Substantia nigra (tissue), 51 donors: ENCODE measurements at places on chromosomes 6 and 20.

DNA sequence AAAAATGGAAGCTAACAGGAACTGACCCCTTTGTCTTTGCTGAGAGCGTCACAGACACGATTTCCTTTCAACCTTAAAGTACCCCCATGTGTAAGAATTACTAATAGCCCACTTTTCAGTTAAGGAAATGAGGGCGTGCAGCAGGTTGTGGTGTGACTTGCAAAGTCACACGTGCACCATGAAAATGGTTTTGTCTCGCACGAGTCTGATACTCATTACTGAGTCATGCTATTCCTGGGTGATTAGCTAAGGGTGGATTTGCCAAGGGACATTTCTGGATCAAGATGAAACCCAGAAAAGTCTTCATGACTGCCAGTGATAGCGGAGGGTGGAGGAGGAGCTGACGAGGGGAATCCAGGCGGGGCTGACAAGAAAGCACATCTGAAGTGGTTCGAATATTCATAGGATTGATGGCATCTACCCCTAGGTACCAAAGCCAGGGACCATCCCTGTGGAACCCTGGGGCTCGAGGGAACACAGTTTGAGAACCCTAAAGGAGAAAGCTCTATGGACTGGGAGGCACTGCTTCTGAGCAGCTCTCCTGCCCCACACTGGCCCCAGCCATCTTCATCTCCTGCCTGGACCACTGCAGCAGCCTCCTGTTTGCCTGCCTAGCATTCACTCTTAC is 12.1 kb upstream of the NFATC2 start:
- no peak for DNase-seq

DNA sequence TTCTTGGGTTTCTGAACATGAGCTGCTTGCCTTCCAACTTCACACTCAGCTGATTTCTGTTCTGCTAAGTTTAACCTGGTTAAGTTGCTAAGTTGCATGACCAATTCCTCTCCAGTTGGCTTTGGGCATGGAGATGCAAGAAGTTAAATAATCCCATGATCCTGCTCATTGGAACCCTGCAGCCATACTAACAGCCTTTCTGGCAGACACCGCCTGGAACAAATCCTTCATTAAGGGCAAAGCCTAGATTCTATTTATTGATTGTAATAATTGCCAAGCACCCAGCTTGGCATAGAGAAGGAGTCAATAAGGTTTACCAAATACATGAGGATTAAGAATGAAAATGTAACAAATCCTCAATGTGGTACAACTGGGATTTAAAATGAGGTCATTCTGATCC is 742.4 kb upstream of the CHD6 start:
- DNase-seq, result no peak

- DNase-seq, result no peak
These were observed 7.3 kb upstream of the SIRPG start for GRCh38 chr20:1664911-1665310.

GRCh38 chr20:31638317-31638716 is 605 bp downstream of the COX4I2 start:
- DNase-seq, result no peak

DNA sequence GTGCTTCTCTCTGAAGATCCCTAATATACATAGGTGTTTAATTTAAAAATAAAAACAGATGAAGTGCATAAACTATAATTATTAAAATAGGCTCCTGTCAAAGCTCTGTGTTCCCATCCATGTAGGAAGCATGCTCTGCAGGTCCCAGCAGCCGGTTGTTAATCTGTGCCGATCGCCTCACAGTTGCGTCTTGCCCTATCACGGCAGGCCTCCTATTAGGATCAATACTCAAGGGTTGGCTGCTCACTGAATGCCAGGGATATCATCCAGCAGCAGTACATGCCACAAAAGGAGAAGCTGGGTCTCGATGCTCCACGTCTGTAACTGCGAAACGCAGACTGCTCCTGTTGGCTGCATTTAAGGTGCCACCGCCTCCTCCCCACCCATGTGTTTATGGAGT is 369.8 kb downstream of the CDH4 start:
- no peak for DNase-seq

GRCh38 chr6:142907544-142907943 is 37.4 kb downstream of the HIVEP2 start:
- DNase-seq, result no peak

- no peak for DNase-seq
These were observed 298.9 kb downstream of the TFAP2C start for GRCh38 chr20:56928007-56928406.

- no peak for DNase-seq
These were observed 105.2 kb downstream of the MAP7 start for GRCh38 chr6:136445063-136445462.

DNA sequence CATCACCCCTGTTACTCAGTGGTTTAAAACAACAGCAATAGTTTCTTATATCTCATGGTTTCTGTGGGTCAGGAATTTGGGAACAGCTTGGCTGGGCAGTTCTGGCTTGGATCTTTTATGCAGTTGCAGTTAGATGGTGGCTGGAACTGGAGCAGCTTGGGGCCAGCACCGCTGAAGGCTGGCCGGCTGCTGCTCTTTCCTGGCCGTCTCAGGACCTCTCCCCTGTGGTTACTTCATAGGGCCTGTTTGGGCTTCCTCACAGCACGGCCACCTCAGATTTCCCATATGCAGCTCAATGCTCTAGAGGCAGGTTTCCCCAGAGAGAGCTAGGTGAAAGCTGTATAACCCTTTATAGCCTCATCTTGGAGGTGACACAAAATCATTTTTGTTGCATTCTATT is 15.6 kb downstream of the PKIG start:
- no peak for DNase-seq

DNA sequence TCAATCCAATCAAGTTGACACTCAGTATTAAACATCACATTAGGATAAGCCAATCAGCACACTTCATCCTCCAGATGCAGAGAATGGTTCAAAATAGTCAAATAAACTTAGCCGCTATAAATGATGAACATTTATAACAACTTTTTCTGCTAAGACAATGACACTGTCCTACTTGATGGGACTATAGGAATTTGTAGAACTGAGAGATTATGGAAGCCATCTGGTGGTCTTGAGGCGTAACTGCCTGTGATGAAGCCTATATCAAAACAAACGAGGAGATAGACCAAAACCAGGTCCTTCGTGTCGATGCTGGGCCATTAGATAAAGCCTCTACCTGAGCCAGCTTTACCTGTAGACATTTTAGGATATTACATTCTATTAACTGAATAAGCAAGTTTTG is 631.1 kb downstream of the COL12A1 start:
- no peak for DNase-seq

DNA sequence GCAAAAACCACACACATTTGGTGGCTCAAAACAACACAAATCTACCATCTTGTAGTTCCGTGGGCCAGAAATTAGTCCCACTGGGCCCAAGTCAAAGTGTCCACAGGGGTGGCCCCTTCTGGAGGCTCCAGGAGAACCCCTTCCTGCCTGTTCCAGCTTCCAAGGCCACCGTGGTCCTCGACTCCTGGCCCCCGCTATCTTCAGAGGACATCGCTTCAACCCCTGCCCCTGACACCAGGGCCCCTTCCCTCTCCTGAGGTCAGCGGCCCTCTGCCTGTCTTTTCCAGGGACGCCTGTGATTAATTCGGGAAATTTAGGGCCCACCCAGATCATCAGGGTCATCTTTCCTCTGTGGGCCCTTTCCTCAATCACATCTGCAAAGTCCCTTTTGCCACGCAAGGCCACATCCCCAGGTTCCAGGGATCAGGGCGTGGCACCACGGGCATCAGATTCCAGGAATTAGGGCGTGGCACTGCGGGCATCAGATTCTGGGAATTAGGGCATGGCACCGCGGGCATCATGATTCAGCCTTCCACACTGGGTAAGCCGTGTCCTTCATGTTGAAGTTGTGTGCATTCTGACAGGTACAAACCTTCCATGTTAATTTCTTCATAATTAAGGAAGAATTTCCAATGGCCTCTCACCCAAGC is 59.9 kb upstream of the SMOC2 start:
- DNase-seq, result no peak

GRCh38 chr20:48019496-48019895 is 234.2 kb upstream of the SULF2 start:
- DNase-seq, result no peak

DNA sequence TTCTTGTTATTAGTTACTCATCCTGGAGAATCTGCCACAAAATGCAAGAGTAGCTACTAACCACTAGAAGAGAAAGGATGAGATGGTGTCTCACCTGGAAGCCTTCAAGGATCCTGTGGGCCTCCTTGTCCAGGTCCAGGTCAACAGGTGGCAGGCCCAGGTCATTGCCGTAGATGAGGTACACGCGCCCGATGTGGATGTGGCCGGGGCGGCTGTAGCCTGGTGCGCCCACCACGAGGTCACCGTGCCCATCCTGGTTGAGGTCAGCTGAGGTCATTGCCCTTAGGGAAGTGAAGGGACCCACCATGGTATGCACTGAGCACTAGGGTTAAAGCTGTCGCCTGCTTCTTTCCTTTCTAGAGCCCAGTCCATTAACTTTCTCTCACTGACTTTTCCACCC is 35.5 kb downstream of the GPLD1 start:
- no peak for DNase-seq

DNA sequence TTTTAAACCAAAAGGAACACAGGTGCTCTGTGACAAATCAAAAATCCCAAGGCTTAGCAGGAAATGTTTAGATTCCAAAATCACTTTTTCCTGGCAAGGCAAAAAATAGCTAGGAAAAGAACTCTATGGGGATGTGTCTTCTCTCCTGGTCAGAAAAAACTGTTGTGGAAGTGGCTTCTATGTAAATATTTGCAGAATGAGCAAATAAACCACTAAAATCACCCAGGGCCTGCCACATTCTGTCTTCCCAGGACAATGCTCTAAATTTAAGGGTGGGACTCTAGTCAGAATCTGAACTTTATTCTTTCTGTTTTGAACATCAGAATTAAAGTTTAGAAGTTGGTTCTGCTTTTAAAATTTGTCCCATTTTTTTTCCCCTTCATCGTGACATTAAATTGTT is 29.3 kb downstream of the GCM1 start:
- DNase-seq, result no peak

DNA sequence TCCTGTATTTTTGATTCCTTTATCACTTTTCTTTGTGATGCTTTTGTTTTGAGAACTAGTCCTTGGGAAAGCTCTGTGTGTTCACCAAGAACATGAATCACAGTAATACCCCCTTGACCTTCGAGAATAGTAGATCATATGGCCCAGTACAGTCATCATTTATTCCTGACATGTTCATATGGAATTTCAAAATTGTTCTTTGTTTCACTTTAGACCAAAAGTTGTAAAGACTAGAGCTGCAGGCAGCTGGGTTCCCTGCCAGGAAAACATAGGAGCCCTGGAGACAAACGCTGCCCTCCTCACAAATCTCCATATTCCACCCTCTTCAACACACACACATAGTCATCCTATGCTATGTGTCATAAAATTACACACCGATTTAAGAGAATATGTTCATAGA is 621.2 kb upstream of the EYS start:
- no peak for DNase-seq

DNA sequence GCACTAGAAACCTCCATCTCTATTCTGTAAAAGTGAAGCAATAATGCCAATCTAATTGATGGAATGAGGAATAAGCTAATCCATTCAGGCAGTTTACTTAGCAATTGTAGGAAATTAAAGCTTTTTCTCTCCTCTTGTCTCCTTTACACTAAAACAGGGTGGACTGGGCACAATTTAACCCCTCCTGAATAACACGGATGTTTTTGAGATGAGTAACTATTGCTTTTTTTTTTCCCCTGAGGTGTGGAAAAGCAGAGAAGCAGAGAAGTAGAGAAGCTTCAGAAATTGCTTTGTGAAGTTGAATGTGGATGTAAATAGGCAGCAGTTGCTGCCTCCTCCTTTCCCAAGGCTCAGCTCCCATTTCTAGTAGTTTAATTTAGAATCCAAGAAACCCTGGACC is 40.0 kb upstream of the GCNT2 start:
- no peak for DNase-seq

DNA sequence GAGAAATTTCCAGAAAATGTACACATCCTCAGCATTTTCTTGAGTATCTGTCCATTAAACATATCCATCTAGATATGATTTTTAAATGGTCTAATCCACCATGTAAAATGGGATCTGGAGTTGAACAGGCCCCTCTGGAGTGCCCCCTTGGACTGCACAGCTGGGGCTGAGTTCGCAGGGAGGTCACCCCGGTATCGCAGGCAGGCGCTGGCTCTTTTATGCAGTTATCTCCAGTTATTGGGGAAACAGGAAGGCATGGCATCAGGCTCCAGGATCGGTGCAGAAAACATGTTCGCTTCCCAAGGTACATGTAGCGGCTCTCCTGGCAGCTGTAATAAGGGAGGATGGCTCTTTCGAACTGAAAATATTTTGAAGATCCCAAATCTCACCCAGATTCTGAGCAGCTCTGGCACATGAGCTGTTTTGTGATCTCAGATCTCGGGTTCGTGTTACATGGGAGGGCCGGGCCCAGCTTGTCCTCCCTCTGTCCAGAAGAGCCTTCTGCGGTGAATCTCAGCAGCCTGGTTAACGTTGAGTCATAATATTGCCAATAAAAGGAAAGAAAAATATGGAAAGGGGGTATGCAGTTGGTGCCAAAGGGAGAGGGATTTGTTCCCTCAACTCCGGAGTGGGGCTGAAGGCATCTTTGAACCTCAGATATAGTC is 167.7 kb downstream of the EYA2 start:
- DNase-seq, result no peak

GRCh38 chr6:39907871-39908575 is 26.2 kb downstream of the MOCS1 start:
- DNase-seq, result no peak
